ENCODE measurements at places on chromosomes 16 and 17.

DNA sequence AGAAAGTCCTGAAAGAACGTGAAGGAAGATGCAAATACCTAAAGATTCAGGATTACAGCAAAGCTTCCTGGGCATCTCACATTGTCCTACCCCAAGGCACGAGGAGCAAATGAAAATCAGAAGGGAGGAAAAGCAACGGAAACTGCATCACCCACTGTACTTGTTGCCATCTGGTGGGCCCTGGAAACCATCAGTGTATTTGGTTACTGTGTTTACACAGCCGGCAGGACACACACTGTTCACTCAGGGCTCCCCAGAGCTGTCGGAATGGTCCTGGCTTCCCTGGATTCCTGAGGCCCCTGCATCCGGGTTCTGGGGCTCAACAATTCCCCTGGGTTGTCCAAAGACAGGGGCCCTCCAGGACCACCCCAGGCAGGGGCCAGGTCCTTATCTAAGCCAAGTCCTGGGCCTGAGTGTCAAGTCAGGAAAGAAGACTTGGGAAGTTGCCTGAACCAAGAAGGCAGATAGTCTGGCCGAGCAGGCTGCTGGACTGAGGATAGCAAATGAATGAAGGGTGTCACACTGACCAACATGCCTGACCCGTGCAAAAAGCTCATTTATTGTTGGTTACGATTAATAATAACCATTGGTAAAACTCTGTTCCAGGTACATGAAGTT, 52.8 kb downstream of the SOX9 start:
- DNase-seq = no peak

DNA sequence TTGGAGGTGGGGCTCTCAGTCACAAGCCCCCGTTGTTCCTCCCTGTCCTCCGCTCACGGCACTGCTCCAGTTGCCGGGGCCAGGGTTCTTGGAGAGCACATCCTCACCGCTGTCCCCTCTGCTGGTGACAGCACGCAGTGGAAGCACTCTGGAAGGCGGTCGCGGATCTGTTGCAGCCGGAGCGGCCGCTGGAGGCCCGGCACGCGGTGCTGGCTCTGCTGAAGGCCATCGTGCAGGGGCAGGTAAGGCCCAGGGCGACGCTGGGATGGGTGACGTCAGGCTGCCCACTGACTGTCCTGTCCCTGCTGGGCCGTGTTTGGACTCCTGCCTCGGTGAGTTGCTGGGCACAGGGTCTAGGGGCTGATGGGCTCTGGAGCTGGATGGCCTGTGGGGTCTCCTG, 5.4 kb downstream of the TSC2 start:
- no peak for DNase-seq

GRCh38 chr17:14094676-14095601, 25.6 kb downstream of the COX10 start:
- DNase-seq = no peak

- DNase-seq = no peak
Measured at GRCh38 chr17:5431949-5432556, 6.9 kb downstream of the C1QBP start.

DNA sequence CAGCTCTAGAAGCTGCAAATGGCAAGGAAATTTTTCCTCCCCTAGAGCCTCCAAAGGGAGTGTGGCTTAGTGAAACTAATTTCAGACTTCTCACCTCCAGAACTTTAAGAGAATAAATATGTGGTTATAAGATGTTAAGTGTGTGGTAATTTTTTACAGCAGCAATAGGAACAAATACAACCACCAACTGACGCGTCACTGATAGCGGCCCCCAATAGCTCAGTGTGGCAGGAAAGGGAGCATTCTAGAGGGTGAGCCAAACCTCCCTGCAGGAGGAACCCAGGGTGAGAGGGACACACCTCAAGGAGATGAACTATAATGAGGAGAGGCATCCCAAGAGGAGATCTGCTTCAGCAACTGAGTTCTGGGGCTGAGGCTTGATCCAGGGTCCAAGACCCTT, 4.0 kb downstream of the CCL4 start:
- DNase-seq = no peak
